CD4-positive, alpha-beta T cell treated with Interleukin-15 for 1 hour (primary cell): ENCODE measurements at places on chromosomes 3 and 15.

DNA sequence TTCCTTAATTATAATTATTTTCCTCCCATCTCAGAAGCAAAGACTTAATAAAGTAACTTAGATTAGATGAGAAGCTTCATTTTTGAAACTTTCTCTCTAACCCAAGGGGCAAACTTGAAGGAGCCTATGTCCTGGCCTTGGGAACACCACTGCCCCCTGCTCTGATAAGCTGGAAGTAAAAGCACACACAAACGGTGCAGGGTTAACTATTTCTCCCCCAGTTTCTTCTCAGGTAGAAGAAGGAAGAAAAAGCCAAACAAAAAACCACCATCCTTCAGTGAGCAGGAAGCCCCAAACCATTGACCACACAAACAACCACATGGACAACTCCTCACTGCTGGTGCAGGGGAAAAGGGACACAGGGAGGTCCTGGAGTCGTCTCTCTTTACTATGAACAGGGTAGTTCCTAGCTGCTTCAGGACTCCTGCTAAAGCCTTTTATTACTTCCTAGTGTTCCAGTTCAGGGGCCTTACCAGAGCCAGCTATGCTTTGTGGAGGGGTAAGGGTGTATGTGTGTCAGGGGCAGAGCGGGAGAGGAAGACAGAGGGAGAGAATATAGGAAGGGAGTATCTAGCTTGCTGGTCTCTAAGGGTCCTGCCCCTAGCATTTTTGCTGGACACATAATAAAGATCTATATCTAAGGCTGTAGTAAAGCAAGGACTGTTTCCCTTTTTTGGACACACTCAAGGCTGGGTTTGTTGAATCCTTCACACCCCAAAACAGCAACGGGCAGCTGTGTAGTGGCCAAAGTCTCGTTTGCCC, 94.0 kb upstream of the UMPS start:
- DNase-seq = no peak

- DNase-seq = no peak
Observed at GRCh38 chr3:195803289-195803908, 8.3 kb downstream of the MUC4 start.

DNA sequence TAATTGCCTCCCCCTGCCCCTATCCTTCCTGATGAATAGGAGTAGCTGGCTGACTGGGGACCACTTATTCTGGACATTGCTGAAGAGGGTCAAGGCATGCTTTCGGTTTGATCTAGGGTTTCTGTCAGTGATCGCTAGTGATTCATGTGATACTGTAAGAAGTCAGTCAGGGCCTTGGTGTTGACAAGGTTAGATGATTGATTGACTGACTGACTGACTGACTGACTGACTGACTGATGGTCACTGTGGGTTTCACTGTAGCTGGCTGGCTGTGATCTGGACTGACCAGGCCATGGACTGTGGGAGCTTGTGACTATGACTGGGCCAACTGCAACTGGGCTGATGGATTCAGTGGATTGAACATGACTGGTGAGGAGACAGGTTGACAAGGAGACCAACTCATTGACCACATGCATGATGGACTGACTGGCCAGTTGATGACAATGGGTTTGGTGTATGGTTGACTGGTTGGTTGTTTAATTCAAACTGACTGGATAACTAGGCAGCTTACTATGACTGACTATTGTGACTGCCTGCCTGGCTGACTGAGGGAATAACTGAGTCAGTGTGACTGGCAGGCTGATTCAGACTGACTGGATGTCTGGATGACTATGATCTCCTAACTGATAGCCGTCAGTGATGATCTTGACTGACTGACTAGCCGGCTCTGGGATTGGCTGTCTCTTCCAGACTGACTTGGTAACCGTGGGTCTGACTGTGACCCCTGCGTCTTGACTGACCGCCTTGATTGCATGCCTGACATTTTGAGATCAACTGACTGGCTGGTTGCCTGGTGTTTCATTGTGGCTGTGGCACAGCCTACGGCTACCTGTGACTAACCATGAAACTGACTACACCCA, 509.9 kb downstream of the SHQ1 start:
- DNase-seq = no peak

DNA sequence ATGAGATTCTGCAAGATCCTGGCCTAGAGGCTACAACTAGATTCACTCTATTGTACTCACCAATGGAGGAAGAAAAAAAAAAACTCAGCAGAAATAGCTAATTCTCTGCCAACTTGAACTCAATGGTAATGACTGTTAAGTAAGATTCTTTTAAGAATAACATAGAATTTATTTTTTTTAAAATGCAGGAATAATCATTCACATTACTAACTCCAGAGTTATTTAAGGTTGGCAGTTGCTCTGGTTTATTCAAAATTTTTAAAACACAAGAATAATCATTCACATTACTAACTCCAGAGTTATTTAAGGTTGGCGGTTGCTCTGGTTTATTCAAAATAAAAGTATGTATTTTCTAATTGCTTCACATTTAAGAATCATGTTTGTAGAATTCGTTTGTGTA, 1071.9 kb downstream of the IGSF11 start:
- DNase-seq = no peak

DNA sequence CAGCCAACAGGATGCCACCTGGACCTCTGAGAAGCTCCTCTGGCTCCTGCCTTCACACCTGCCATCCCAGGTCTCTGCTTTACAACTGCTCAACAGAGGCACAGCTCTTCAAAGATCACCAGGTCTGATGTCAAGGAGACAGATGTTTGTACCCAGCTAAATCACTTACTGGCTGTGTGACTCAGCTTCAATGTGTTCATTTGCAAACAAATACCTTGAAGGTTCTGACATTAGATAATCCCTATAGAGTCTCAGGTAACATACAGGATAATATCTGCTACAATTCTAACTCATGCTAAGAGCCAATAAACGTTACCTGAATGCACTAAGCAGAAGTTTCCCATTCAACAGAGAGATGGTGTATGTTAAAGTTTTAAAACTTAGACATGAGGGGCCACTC, 163.4 kb upstream of the IGF1R start:
- DNase-seq = no peak

- DNase-seq = no peak
Observed at GRCh38 chr15:39593656-39594445, 13.0 kb downstream of the THBS1 start.

GRCh38 chr3:99434190-99434589, 204.2 kb upstream of the COL8A1 start:
- no peak for DNase-seq

GRCh38 chr3:78495301-78495700, 1272.5 kb downstream of the ROBO1 start:
- DNase-seq = no peak

DNA sequence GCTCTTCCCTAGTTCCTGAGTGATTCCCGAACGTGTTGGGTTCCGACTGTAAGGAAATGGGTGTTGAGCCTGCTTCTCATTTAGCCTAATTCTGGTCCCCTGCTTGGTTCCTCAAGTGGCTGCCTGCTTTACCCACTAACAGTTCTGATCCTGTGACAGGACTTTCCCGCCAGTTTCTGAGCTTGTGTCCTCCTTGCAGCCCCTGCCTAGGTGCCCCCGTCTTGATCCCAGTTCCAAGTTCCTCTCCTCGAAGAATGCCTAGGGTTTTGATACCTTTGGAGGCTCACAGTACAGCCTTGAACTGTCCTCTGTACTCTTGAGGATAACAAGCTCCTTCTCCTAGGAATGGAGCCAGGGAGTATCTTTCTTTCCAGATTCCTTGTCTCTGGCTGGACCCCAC, 12.0 kb upstream of the RASGRF1 start:
- DNase-seq = no peak

DNA sequence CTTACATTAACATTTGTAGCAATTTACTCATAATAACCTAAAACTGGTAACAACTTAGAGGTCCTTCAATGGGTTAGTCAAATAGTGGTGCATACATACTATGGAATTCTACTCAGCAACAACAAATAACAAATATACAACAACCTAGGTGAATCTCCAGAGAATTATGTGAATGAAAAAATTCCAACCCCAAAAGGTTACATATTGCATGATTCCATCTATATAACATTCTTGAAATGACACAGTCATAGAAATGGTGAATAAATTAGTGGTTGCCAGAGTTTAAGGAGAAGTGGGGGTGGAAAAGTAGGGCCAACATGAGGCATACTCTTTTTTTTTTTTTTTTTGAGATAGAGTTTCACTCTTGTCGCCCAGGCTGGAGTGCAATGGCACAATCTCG, 12.7 kb upstream of the SNTN start:
- no peak for DNase-seq

- no peak for DNase-seq
Observed at GRCh38 chr3:122251428-122251827, 68.0 kb downstream of the CASR start.

DNA sequence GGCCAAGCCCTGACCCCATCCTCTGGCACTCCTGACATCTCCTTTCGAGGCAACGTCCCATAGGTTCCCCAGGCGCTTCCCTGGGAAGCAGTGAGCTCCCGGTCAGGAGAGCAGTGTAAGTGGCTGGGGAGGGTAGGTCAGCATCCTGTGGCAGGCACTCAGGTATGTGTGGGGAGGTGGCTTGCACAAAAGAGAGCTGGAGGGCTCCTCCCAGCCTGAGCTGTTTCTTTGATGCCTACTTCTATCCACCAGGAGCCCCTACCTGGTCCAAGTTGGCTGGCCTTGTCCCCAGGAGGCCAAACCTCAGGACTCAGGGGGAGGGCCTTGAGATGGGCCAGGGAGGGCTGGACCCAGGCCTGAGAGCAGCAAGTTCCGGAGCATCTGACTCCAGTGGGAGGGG, 31.7 kb upstream of the LINGO1 start:
- no peak for DNase-seq

- DNase-seq = no peak
Observed at GRCh38 chr3:100185847-100186246, 71.5 kb upstream of the FILIP1L start.

GRCh38 chr15:101250341-101250831, 1.5 kb downstream of the CHSY1 start:
- no peak for DNase-seq

GRCh38 chr3:136995652-136996051, 37.9 kb downstream of the IL20RB start:
- no peak for DNase-seq

GRCh38 chr3:131082871-131083863, 56.5 kb downstream of the NEK11 start:
- DNase-seq = no peak

- DNase-seq = no peak
Observed at GRCh38 chr3:23710555-23710954, 95.2 kb upstream of the UBE2E1 start.

GRCh38 chr3:56823984-56824703, 22.4 kb upstream of the ARHGEF3 start:
- DNase-seq = no peak

DNA sequence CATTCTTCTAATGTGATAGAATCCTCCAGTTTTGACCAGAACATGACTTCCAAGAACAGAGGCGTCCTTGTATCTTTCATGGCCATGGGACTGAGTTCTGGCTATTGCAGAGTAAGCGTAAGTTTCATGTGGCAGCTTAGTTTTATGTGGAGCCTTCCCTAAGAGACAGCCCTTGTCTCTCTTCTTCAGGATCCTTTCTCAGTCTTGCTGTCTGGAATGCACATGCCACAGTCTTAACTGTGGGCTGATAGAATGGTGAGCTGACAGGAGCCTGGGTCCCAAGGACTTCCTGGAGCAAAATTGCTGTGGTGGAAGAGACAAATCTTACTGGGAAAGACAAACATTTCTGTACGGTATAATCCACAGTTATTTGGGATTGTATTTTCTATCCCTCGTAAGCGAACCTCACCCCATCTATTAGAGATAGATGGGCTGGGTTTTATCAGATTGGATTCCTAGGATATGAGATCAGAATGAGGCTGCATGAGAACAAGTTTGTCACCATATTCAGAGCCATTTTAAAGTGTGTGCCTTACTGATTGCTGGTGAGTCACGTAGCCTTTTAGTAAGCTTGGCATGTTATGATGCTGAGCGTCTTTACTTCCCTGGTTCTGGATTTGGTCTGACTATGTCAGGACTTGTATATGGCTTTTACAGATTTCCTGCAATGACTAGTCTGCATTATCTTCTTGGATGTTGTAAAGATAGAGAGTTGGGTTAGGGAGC, 32.8 kb downstream of the CDIN1 start:
- DNase-seq = no peak

GRCh38 chr3:66386925-66387650, 113.7 kb downstream of the LRIG1 start:
- DNase-seq = no peak

- DNase-seq = no peak
Observed at GRCh38 chr3:71511037-71511436, 72.5 kb downstream of the FOXP1 start.

DNA sequence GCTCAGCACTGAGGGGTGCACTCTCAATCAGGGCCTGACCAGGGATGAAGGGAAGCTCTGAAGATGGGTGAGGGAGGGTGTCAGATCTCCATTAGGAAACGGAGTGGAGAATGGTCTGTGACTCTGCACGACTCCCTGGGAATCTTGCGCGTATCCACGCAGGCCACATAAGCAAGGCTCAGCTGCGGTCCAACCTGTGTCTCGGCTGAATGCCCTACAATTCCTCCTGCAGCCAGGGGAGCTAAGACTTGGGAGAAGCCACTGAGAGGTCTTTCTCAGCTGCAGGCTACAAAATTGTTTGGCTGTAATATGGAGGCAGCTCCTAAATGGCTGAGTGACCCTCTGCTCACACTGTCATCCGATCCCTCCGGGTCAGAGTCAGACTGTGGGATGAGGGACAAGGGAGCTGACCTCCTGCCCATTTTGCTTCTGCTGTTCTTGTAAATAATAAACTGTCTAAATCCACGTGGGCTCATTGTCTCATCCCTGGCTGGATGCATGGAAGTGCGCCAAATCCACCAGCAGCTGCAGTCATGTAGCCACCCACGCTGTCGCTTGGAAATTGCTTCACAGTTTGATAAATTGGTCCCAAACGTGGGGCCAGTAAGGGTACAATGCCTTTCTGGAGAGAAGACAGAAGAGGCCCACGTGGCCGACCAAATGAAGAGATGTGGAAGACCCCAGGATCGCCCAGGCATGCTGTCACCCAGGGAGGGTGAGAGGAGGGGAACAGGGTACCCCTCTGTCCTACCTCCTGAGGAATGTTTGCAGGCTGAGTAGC, 30.5 kb downstream of the ALS2CL start:
- no peak for DNase-seq

- DNase-seq = no peak
Observed at GRCh38 chr3:170976190-170976519, 50.4 kb downstream of the SLC2A2 start.
